ENCODE measurements at places on chromosomes 5 and 9.

GRCh38 chr5:59097116-59097515 is 514.2 kb downstream of the RAB3C start:
- DNase-seq = no peak

GRCh38 chr5:104573949-104574709 is 1011.5 kb upstream of the NUDT12 start:
- no peak for DNase-seq

DNA sequence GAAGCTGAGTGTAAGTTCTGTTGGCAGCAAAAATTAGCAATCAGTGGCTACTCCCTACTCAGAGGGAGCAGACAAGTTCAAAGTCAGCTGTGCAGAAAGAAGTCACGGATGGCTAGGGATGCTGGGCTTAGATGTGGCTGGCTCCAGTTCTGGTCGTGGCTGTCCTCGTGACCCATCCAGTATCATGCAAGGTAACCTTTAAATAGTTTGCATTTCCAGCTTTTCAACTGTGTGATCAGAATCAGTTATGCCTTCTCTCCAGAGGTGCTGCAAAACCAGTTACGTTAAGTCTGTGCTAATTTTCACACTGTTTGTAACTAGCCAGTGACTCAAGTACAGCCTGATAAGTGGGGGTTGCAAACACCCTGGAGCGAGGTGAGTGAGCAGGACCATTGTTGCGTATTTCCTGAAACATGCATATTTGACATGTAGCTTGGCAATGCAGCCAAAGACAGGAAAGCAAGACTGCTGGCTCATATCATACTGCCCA is 302.4 kb downstream of the ATPSCKMT start:
- DNase-seq = no peak

- no peak for DNase-seq
These were observed 60.3 kb upstream of the RIOK2 start for GRCh38 chr5:97243353-97243752.

DNA sequence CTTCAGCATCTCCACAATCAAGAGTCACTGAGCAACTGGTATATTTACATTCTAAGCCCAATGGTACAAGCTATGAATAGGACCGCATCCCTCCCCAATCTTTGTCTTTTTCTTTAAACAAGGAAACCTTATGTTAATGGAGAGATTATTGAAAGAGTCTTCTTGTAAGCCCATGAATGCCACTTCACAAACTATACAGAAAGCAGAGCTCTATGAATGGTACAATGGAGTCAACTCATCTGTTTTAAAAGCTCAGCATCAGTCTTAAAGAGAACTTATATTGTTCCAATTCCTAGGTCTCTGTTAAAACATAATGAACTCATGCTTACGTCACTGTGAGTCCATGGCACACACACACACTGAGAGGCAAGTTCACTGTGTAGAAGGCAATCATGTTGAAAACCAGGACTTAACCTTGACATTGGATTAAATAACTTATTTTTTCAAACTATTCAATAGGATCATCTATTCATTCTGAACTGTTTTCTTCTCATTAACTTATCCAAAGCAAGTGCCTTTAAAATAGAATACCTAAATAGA is 4.5 kb downstream of the NREP start:
- DNase-seq = no peak

- DNase-seq = no peak
These were observed 9.5 kb upstream of the C9 start for GRCh38 chr5:39373791-39374190.

DNA sequence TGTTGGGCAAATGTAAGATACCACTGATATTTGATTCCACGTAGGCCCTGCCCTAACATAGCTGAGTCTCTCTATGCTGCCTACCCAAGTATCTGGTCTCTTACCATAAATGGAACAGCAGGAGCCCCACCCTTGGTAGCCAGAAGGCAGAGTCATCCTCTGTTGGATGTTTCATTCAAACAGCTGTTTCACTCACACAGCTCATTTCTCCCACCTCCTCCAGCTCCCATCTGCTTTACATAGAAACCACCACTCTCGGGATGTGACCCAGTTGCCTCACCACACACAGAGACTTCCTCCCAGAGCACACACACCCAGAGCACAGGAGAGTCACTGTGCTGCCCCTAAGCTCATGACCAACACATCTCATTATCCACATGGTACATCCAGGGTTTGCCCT is 165.3 kb downstream of the TMEM167A start:
- no peak for DNase-seq

DNA sequence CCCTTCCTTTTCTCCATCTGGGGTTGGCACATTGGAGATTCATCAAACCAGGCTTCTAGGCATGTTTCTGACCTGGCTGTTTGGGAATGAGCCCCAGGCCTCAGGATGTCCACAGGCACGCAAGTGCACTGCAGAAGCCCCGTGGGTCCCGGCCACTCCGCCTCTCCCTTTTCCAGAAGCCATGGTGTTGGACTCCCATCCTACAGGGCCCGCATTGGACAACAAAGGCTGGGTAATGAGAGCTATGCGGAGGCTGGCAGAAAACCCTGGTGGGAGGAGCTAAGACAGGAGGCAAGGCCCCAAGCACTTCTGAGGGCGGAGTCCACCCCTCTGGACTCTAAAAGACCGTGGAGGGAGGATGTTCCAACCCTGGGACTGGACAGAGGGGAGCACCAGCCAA is 160.6 kb downstream of the OLFM1 start:
- no peak for DNase-seq

DNA sequence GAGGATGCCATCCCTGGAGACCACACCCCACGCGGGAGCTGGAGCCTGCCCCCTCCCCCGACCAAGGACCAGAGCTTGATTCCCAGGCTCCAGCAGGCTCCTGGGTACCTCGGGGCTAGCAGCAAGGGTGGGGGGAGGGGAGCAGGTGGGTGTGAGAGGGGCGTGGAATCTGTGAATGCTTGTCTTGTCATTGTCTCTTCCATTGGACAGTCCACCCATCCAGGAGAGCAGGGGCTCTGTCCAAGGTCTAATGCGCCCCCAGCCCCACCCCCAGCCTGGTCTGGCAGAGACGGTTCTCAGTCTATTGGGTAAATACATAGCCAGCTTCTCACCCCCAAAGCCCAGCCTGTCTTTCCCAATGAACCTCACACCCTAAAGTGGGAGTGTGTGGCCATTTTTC is 22.8 kb downstream of the URM1 start:
- no peak for DNase-seq

DNA sequence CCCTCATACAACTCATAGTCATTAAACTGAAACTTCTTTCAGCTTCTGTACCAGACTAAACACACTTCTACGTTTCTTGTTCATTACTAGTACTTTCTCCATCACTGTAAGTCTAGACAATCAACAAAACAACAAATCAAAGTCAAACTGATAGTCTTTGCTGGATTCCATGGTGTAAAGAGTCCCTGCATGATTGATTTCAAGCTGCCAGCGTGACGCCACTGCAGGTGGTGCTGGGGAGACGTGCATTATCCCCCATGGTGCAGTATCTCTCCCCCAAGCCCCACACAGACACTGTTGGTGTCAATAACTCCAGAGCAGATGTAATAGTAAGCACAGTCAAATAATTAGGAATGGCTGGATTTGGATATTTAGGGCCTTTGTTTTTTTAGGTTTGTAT is 10.7 kb upstream of the SLC2A8 start:
- no peak for DNase-seq

DNA sequence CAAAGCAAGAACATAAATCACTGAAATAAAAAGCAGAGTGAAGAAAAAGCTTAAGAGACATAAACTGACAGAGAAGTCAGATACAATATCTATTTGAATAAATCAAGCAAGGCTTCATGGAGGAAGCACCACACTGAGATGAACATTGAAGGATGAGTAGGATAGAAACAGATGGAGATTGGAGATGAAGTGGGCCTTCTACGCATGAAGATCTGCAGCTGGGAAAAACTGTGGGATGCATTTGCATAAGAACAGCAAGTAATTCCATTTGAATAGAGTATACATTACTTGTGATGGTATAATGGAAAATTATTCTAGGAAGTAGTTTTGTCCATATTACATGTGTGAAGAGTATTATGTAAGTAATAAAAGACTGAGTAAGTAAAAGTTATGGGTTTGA is 16.5 kb downstream of the NMUR2 start:
- no peak for DNase-seq

DNA sequence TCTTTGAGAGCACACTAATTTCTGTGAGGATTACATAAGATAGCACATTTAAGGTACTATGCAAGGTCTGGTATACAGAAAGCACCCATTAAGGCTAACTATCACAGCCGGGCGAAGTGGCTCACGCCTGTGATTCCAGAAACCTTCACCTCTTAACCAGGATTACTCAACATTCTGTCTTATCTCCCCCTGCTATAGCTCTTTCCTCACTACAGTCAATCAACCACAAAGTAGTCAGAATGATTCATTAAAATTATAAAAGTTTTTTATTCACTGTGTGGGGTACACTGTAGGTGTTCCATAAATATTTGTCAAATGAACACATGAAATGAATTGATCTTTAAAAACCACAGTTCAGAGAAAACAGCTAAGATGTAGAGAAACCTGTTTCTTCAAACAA is 48.7 kb downstream of the CHD1 start:
- no peak for DNase-seq

DNA sequence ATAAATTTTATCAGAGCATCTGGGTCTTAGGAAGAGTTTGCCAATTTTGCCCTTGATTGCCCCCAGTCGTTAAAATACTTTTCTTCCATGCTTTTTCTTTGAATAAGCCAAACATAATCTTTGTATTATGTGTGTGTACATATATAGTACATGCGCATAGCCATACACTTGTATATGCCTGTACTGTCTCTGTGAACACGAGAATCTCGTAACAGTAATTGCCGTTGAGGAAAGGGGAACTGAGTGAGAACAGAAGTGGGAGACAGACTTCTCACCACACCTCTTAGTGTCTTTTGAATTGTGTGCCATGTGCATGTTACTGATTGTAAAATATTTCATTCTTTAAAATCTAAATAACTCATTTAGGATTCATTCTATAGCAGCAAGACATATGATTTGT is 79.6 kb upstream of the GRHPR start:
- no peak for DNase-seq

DNA sequence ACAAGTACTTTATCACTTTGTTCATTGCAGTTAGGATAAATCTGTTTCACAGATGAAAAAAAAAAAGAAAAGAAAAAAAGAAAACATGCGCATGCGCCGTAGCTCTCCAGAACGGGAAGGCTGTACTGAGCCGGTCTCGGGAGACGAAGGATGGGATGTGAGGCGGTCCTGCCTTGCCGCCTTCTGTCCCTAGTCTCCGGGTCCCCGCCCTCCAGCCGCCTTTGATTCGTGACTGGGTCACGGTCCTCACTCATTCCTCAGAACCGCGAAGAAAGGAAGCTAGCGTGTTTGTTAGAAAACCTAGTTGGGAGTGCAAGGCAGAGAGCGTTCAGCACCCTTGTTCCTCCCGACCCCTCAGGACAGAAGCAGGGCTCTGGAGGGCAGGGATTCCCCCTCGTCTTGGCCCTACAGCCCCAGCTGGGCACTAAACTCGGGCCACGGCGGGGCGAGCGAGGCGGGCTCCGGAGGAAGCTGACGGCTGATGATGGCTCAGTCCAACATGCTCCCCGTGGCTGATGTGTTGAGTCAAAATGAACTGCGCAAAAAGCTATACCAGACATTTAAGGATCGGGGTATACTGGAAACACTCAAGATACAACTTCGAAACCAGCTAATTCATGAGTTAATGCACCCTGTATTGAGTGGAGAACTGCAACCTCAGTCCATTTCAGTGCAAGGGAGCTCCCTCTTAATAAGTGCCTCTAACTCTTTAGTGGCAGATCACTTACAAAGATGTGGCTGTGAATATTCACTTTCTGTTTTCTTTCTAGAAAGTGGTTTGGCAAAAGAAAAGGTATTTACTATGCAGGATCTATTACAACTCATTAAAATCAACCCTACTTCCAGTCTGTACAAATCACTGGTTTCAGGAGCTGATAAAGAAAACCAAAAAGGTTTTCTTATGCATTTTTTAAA is 40.0 kb downstream of the CPLANE1 start:
- DNase-seq = no peak

GRCh38 chr9:22064957-22065356 is 55.9 kb upstream of the CDKN2B start:
- DNase-seq = no peak

GRCh38 chr9:104879555-104880309 is 48.2 kb downstream of the ABCA1 start:
- DNase-seq = no peak

DNA sequence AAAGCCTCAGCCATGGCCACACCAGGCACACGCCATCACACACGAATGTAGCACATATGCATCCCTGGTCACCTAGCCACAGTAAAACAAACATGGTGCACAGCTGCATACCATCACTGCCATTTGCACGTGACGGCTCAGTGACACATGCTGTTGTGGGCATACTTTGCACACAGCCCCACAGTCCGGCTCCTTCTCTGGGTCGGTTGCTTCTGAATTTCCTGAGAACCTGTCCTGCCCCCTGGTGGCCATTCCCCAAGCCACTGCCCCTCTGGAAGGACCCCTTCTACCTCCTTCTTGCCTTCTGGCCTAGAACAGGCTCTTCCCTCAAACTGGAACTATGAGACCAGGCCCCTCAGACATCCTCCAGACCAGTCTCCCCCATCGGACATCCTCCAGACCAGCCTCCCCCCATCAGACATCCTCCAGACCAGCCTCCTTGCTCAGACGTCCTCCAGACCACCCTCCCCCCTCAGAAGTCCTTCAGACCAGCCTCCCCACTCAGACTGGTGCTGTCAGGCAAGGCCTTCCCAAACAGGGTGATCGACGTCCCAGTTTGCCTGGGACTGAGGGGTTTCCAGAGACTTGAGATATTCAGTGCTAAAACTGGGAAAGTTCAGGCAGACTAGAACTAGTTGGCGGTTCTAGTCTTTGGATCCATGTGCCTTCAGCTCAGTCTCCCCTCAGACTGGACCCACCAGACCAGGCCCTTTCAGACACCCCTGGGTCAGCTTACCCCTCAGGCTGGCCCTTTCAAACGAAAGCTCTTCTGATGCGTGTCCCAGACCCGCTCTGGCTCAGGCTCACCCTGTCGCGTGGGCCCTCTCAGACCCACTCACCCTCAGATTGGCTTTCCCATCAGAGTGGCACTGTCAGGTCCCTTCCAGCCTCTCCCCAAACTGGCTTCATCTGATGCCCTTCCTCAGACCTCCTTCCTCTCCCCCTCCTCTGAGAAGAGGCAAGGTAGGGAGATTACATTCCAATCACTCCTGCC is 24.3 kb upstream of the ENHO start:
- no peak for DNase-seq

DNA sequence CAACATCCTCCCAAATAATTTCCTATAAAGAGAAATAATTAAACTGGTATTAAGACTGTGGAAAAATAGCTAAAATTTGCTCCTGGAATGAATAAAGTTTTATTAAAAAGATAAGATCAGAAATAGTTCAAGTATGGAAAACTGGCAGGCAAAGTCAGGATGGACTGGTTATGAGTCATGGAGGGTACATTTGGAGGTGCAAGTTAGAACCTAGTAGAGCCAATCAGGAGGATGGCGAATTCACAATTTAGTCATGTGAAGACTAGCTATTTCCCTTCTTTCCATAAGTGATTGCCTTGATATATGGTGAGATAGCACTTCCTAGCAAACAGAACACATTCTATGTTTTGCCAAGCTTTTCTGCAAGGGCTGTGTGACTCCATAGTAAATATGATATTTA is 1303.5 kb downstream of the EFNA5 start:
- no peak for DNase-seq

- DNase-seq = no peak
These were observed 119.5 kb upstream of the ACOT12 start for GRCh38 chr5:81513473-81513872.

All from activated T-helper 1 cell treated with anti-CD3 and anti-CD28 coated beads, Interleukin-2, amount 50 U/mL, for 16 hours (primary cell).